ENCODE measurements at places on chromosomes 7 and 10.

GRCh38 chr7:131773413-131773812 lies 217.0 kb upstream of the PODXL start:
- no peak for DNase-seq

DNA sequence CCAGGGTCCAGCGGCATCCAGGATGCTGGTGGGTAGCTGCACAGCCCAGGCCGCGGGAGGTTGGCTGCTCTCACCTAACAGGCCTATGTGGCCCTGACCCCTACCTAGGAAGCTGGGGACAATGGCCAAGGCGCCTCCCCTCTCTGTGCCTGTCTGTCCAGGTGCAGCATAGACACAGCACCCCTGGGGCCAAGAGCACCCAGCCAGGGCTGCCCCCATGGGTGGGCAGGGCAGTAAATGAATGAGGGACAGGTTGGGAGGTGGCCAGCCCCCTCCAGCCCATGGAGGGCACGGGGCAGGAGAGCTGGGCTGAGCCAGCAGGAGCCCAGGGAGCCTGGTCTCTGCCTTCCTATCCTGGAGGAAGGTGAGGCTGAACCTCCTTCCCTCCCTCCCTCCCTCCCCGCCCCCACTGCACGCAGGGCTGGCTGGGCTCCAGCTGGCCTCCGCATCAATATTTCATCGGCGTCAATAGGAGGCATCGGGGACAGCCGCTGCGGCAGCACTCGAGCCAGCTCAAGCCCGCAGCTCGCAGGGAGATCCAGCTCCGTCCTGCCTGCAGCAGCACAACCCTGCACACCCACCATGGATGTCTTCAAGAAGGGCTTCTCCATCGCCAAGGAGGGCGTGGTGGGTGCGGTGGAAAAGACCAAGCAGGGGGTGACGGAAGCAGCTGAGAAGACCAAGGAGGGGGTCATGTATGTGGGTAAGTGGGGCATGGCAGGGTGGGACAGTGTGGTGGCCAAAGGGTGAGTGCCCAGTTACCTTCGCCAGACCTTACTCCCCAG lies at the start of gene SNCG:
TSS of gene SNCG (plus strand) at position 484 of the 785 bp plus-strand sequence. CDS start at position 583, 99 bp downstream.
- DNase-seq: no peak

DNA sequence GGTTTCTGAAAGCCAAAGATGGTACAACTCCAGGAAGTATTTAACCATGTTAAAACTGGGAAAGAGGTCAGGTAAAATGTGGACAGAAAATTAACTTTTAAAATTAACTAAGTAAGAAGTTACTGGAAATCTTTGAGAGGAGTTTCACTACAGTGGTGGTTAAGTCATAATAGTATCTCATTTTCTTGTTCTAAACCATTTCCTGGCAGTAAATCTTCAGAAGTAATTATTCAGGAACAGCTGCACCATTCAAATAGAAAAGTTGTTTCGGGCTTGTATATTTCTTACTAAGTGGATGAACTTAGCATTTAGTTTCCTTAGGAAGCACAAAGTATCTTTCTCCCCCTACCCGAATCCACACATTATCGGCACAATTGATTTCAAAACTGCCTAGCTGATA lies 27.1 kb downstream of the COPG2 start:
- DNase-seq: no peak

DNA sequence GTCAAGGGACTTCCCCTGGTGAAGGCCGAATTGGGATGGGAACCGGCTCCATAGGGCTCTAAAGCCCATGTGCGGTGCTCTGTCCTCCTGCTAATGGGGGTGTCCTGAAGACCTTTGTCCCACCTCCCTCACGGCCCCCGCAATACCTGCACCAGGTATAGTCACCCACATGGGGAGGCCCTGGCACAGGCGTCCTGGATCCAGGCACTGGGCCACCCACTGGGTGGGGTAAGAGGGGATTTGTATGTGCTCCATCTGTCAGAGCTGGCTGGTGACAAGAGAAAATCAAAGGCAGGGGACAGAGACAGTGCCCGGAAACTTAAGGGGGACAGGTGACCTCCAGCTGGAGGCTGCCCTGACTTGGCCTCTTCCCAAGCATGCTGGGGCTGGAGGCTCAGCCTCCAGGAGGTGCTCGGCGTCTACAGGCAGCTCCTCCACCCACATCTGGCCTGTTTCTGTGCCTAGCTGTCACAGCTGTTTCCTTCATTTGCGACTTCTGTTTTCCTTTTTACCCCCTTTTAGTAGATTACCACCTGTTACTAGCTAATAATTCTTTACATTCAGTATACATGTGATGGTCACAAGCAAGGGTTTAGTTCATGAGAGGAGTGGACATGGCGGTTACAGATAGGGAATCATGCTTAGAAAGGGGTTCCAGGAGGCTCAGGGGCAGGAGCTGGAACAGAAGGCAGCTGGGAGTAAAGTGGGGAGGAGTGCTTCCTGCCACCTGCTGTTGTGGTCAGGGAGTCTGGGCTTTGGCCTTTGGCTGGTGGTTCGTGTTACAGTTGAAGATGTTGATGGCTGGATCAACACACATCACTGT lies 2.3 kb upstream of the CUZD1 start:
- DNase-seq: no peak

- no peak for DNase-seq
Measured at GRCh38 chr7:45430397-45430796, 143.8 kb upstream of the ADCY1 start.

DNA sequence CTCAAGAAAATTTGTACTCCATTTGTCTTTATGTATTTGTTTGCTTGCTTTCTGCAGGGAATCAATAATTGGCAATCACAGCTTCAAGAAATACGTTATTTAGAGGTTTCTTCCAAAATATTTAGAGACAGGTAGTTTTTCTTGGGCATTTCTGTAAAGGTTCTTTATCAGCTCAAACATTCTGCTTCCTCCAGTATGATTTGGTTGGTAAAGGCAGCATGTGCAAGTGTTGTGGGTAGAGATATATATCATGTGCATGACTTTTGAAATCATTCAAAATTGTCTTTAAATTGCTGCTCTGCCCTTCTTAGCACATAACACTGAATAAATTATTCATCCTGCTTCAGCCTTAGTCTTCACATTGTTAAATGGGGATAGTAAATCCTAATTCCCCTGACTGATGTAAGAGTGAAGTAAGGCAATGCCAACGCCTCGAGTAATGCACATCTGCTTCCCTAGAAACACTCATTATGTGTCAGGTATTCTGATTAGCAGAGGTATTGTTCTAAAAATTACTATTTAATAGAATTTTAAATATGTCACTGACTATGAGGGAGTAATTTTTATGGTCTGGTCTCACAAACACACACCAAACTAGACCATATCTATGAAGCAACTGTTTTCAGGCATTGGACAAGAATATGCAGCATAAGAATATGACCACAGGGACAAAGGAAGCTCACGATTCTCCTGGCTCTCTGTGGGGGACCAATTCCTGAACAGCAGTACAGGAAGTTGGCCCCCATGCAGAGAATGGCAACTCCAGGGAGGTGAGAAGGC lies 77.3 kb upstream of the AKR1E2 start:
- no peak for DNase-seq

GRCh38 chr10:20888620-20889330 lies 8.3 kb downstream of the NEBL start:
- no peak for DNase-seq

DNA sequence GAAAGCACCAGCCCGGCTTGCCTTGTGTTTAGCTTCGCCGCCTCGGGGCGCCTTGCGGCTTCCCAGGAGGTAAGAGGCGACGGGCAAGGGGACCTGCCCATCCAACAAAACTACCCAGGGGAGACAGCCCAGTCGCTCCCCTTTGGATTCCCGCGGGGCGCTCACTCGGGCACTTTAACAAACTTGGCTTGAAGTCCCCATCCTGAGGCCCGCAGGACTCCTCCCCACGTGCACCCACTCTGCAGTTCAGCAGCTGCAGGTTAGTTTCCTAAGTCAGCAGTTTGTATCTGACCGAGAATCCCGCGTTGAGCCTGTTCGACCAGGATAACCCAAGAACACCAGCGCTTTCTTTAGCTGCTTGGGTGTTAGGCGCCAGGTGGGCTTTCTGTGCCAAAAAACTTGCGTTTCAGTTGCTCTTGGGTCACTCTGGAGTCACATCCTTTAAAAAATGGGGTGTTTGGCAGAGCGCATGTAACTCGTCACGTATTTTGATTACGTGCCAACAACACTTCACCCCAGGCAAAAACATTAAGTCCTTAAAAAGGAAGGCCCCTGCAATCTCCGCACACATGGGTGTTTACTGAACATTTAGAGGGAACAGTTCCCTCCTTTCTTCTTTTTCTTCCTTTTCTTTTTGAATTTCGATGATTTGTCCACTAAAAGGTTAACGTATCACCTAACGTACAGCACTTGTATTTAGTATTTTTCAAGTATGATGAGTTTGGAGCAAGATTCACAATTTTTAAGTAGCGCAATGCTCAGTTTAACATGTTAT lies 876 bp downstream of the DNAH11 start:
- DNase-seq: no peak

GRCh38 chr7:2403014-2403717 lies at the start of gene CHST12:
Gene CHST12 (plus strand): TSS chr7:2403611. CDS start chr7:2432640, 29,029 bp downstream.
- peak; percentile 92 for DNase-seq

- no peak for DNase-seq
Measured at GRCh38 chr7:9719303-9719702, 1254.4 kb upstream of the PHF14 start.

DNA sequence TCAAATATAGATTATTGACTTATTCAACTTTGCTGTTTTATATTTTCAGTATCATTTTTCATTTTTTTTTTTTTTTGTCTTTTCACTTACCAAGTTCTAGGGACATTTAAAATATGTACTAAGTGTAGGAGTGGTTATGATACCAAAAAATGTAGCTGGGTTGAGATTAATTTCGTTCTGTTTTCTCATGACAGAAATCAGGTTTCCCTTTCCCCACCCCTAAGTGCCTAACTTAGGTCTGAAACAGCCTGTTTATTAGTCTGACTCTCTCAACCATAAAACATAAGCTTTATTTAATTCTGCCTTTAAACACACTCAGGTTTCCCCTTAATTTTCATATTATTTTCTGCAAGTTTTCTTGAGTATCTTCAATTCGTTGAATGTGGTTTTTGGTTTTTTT lies 22.1 kb downstream of the TMEM106B start:
- no peak for DNase-seq

- no peak for DNase-seq
Measured at GRCh38 chr7:47452715-47453092, 129.2 kb downstream of the TNS3 start.

- no peak for DNase-seq
Measured at GRCh38 chr10:65294329-65294728, 1631.5 kb upstream of the LRRTM3 start.

- peak; percentile 73 for DNase-seq
Measured at GRCh38 chr7:151110941-151111645, 24.8 kb downstream of the AGAP3 start.

- no peak for DNase-seq
Measured at GRCh38 chr10:77643795-77644468, 6.3 kb upstream of the KCNMA1 start.

- no peak for DNase-seq
Measured at GRCh38 chr7:37230221-37230620, 218.4 kb downstream of the ELMO1 start.

- DNase-seq: no peak
Measured at GRCh38 chr10:11098666-11099065, 81.0 kb downstream of the CELF2 start.

DNA sequence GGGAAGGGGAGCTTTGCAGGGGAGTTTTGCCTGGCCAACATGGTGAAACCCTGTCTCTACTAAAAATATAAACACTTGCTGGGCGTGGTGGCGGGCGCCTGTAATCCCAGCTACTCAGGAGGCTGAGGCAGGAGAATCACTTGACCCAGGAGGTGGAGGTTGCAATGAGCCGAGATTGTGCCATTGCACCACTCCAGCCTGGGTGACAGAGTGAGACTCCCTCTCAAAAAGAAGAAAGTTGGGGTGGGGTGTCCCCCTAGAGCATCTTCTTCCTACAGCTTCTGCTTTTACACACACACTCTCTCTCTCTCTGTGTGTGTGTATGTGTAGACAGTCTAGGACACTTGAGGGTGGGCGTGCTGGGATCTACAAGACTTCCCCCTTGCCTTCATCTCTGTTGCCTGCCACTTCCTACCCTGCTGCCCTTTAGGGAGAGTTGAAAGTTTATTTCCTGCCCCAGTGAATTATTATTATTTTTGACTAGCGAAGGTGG lies 21.7 kb downstream of the PLAU start:
- no peak for DNase-seq

DNA sequence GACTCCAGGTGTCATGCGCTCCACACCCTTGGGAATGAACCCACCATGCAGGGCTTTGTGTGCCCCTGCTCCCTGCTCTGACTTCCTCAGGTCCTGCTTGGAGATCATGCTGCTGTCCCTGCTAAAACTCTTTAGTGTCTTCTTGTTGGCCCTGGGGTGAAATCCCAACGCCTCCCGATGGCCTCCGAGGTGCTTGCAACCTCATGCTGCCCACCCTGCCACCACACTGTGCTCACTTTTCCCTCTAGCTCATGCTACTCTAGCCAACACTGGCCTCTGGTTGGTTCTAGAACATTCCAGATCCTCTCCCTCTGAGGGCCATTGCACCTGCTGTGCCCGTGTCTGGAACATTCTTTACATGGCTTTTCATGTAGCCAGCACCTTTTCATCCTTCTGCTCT lies 227.7 kb downstream of the ADAM12 start:
- DNase-seq: no peak

DNA sequence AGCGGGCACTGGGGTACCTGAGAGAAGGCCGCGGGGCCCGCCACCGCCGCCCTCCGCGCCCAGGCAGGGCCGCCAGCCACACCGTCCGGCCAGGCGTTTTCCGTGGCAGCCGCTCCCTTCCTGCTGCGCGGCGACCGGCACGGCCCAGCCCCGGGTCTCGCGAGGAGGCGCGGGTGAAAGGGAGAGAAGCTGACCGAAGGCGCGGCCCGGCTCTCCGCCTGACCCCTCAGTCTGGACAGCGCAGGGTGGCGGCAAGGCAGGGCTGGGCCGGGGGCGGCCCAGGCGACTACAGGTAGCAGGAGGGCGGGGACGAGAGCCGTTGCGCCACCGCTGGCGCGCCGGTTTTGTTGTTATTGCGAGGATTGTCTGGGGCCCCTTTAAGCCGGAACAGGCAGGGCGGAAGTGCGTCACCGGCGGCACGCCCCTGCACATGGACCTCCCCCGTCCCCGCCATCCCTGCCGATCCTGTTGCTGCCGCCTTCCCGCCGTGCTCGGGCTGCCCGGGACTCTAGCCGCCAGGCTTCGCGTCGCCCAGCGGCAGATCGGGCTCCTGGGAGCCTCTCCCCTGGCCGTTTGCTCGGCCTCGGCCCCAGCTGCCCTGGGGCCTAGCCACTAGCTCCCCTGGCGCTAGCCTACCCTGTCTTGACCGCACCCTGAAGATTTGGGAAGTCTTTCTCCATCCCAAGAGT lies at the start of gene HERPUD2:
TSS of gene HERPUD2 (minus strand) at position 352 of the 689 bp plus-strand sequence. CDS start 805 bp downstream, outside the sequence.
- DNase-seq: peak; percentile 91

DNA sequence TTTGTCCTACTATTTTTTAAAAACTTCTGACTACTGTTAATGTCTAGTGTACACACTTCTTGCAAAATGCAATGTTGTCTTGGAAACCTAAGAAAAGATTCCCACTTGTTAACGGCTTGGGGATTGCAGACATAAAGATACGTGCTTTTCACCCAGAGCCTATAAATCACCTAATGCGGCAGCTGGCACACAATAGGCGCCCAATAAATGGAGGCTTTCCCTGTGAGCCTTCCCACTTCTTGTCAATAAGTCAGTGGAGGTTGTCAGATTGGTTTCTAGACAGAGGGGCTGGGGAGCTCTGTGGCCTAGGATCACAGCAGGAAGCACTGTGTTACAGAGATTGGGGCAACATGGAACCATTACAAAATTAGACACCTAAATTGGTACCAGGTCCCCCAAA lies 74.7 kb downstream of the VSTM4 start:
- DNase-seq: no peak
